C1 segment of cervical spinal cord (tissue), 14 donors: ENCODE measurements at places on chromosomes 5 and 9.
A peak's percentile ranks its signal among the peaks of the same experiment; 100 is the strongest.

DNA sequence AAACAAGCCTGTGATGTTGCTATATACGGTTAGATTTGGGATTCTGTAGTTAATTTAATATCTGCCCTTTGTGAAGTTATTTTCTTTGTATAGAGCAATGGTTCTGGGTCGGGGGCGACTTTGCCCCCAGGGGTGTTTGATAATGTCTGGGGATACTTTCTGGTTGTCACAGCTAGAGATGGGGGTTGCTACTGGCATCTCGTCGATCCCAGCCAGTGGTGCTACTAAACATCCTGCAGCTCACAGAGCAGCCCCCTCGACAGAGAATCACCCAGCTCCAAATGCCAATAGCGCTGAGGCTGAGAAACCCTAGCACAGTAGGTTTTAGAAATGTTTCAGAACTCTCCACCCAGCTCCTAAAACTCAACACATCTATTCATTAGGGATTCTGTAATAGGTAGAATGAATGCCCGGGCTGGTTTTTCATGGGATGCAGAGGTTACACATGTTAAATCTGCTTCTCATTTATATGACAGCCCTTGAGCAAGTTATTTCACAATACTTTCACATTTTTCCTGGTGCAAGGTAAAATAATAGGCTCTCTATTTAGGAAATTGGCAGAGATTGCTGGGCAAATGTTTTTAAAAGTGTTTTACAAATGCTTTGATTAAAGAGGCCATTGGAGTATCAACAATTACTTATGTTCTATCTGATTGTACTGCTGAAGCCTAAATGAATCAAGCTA, 75.2 kb upstream of the CTSL start:
- DNase-seq: no peak

DNA sequence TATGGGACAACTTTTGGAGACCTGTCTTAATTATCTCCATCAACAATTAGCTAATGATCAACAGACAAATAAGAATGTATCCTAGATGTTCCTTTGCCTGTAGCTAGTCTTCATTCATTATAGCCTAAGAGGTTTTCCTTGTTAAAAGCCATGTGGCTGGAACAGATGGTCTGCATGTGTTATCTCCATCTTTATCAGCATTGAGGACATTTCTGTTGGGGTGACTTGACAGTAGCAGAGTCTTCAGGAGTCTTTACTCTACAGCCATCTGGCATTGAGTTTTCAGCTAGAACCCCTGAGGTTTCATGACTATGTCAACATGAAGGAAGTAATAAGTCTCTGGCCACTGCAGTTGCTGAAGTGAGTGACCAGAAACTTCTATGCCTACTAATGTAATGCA, 106.6 kb upstream of the TLE4 start:
- no peak for DNase-seq

DNA sequence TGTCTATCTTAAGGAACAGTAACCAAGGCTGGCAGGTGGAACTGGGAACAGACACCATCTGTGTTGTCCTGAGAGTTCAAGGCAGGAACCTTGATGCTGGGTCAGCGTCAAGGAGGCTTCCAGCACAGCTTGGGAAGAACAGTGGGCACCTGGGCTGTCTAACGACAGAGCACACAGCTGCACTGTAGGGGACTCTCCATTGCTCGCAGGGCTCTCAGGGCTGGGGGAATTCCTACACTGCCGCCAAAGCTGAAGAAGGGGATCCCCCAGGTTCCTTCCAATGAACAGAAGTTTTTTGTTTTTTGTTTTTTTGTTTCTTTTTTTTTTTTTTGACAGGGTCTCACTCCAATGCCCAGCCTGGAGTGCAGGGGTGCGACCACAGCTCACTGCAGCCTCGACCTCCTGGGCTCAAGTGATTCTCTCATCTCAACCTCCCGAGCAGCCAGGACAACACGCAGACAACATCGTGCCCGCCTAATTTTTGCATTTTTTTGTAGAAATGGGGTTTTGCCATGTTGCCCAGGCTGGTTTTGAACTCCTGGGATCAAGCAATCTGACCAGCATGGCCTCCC, 81.9 kb downstream of the PTPN3 start:
- DNase-seq: no peak

DNA sequence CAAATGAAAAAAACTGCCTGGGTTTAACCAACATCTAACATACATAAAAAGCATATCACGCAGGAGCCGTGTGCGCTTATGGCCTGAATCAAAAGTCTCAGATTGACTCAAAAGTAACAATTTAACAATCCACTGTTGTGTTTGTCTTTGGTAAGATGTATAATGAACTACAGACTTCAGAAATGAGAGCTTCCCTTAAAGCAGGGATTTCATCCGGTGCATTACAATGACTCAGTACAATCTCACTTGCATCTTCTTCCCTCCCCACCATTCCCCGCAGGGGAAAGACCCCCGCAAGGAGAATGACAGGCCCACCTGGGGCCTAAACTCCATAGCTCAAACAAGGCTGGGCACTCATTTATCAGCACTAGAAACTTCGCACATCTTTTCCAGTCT, 1.4 kb downstream of the ZFR start:
- no peak for DNase-seq

- no peak for DNase-seq
These were observed 106.1 kb downstream of the UBAP2 start for GRCh38 chr9:33942471-33943083.

- DNase-seq: no peak
These were observed 417.9 kb downstream of the NR2F1-AS1 start for GRCh38 chr5:93163010-93163663.

GRCh38 chr5:139796061-139796806, 626 bp downstream of the PSD2 start:
- DNase-seq: no peak

DNA sequence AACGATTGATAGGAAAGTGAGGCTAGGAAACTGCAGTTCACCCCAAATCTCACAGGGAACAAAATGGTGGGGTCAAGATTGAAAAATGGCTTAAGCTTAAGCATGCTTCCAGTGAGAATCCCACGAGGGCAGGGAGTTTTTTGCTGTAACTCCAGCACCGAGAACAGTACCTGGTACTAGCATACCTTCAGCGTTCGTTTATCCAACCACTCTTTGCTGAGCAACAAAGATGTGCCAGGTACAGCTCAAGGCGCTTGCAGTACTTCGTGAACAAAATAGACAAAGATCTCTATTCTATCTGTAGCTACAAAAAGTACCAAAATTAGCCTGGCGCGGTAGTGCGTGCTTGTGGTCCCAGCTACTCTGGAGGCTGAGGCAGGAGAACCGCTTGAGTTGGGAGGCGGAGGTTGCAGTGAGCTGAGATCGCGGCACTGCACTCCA, 778 bp upstream of the PPP6C start:
- DNase-seq: no peak

- DNase-seq: no peak
These were observed 896 bp downstream of the EBF1 start for GRCh38 chr5:159098603-159099436.

- no peak for DNase-seq
These were observed 46.3 kb upstream of the TNFSF15 start for GRCh38 chr9:114852050-114852594.

- DNase-seq: no peak
These were observed 35.1 kb upstream of the ZCCHC7 start for GRCh38 chr9:37085233-37085632.

- DNase-seq: no peak
These were observed 5.0 kb downstream of the P4HA2 start for GRCh38 chr5:132222649-132223038.

DNA sequence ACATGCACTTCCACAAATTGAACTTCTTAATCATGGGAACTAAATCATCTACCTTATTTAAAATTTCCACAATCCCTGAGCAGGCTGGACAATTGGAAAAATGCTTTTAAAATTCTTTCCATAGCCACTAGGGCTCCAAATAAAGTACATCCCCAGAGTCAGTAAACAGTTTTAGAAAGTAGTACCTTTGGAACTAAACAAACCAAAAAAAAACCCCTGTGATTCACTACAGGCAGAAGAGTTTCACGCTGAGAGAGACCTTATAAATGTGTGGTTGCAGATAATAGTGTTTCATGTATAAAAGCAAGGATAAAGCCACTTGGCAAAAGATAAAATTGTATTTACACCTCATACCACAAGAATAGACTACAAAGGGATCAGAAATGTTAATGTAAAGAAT, 11.8 kb upstream of the HMGCR start:
- no peak for DNase-seq

DNA sequence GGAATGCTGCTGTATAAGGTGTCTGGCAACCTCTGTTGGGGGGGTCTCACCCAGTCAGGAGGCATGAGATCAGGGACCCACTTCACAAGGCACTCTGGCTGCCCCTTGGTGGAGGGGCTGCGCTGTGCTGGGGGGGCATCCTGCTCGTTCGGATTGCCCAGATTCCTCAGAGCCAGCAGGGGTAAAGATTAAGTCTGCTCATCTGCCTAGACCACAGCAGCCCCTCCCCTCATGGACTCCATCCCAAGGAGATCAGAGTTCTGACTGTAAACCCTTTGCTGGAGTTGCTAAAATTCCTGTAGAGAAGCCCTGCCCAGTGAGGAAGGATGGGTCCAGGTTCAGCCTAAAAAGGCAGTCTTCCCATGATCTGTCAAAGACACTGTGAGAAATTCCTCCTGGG, 262.0 kb upstream of the C9orf72 start:
- no peak for DNase-seq

GRCh38 chr9:36543916-36544315, 28.8 kb upstream of the MELK start:
- DNase-seq: no peak

DNA sequence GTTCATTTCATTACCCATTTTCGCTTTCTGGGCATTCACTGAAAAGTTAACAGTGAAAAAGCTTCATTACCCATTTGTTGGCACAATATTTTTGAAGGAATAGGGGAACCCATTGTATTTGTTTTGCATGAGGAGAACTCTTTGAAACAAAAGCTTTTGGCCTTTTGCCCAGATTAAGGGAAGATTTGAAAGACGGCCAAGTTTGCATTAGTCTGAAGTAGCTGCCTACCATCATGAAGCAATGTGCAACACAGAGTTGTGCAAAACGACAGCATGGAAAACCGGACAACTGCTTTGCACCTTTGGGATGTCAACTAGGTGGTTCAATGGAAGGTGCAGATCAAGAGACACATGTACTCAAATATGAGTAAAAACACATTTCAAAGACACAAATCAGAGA, 84.9 kb downstream of the TRPM3 start:
- peak; percentile 37 for DNase-seq

DNA sequence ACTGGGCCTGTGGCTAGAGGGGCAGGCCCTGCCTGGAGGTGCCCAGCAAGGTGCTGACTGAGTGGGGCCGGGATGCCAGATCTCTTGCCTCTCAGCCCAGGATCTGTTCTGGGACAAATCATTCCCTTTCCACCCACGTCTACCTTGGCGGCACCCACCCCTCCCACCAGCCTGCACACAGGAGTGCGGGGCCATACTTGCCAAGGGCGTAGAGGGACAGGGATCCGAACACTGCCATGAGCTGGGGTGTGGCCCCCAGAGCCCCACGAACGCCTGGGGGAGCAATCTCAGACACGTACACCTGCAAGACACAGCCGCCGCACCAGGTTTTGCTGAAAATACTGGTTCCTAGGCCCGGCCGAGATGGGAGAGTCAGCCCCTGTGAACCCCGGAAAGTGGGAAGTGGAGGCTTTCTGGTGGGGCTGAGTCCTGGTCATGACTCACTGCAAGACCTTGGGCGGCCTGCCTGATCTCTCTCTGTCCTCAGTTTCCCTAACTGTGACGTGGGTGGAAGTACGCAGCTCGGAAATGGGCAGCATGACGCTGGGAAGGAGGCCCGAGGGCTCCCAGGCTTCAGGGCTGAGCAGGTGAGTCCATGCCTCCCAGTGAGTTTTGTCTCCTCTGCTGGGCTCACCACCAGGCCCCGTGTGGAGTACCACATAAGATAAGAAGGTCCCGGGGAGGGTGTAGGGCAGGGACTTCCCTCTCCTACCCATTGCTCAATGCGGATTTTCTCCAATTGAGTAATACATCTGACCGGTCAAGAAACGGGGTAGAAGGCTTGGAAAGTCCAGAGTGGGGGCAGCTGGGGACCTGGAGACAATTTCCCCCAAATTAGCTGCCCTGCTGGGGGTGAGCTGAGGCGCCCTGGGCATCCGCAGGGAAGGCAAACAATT, 2.6 kb downstream of the SLC2A6 start:
- DNase-seq: no peak

DNA sequence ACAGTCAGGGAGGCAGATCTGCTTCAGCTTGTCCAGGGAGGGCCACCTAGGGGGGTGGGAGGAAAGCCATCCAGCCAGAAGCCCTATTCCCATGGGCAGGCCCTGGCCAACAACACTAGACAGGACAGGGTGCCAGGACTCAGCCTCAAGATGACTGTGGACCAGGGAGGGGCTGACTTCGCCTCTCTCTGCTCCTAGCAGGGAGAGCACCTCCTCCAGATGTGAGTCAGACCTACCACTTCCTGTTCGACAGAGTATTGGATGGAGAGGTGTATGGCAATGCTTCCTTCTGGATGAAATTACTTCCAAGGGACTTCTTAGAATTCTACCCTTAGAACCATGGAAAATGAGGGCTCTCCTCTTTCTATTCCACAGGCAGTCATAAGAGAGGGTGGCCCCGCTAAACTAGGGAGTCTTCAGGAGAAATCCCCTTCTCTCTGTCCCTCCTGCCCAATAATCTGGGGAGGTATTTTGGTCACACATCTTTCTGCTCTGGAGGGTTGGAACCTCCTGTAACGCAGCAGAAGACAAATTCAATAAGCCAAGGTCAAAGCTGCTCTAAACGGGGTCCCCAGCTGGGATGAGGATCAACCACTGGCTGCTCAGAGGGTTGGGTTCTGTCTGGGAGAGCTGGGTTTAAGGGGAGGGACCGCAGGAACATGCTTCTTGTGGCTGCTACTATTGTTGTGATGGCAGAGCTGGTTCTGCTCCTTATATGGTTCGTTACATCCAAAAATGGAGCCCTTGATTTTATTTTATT, 23.2 kb upstream of the RCL1 start:
- DNase-seq: no peak

DNA sequence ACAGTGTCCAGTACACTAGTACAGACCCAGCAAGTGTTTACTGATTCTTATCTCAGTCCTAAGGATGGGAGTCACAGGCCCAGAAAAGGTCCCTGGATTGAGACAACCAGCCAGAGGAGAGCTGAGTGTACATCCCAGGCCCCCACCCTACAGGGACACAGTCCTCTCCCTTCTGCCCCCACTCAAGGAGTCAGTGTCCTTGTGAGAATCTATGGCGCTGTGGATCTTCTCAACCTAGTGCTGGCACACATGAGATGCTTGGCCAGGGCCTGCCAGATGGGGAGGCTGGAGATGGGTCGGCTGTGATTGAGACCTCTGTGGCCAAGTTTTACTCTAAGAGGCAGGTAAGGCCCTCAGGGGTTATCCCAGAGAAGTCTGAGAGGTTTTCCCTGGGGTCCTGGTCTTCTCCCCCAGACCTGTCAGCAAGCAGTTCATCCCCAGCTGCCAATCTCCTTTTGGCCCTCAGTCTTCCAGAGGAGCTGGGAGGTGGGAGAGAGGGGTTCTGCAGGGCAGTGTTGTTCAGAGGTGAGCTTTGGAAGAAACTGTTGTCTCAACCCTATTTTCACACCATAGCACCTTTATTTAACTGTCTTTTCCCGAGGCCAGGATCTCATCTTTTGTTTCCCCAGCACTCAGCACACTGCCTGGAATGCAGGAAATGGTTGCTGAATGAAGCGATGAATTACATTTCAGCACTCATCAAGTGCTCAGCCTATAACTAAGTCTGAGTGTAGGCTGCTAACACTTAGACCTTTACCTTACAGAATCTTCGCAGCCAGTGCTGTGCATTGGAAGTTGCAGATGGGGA, 3.2 kb upstream of the NSD1 start:
- no peak for DNase-seq

GRCh38 chr5:136311999-136312398, 53.3 kb downstream of the TRPC7 start:
- no peak for DNase-seq
